ENCODE measurements at places on chromosomes 3 and 15. TPM values are rescaled to one million over a fixed set of nuclear protein-coding genes. Genes with fewer than 3 reads are reported as not detected.

GRCh38 chr15:59104602-59104911 is 389 bp upstream of the CCNB2 start:
- no peak for DNase-seq

DNA sequence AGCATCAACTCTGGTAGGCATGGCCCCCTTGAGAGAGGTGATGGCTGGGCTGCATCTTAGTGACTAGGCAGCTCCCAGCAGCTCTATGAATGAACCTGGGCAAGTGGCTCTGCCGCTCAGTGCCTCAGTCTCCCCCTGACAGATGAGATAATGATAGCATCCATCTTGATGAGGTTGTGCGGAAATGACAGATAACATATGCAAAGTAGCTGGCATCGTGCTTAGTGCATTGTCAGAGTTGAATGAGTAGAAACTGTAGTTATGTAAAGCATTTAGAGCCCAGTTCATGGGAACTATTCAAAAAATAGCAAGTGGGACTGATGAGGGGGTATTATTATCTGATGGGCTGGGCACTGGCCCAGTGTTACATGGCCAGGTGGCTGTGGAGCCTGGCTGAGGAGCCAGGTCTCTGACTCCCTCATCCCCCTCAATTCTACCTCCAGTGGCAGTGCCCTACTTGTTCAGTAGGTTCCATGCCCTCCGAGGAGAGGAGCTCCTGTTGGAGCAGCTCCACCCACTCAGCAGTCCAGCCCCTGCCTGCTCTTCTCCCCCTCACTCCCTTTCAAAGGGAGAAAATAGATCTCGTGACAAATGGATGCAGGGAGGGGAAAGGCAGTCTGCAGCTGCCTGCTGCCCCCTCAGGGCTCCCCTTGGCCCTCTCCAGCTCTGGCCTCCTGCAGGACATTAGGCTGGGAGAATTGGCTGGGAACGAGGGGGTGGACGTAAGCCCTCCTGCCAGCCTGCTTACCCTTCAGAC is 6.6 kb downstream of the PRKCD start:
- no peak for DNase-seq

- peak; percentile 38 for DNase-seq
Measured at GRCh38 chr3:99562138-99562537, 76.3 kb upstream of the COL8A1 start.

The IRAK2 gene
- 0.69 TPM for polyA plus RNA-seq

The C3orf33 gene
- polyA plus RNA-seq: 12.1 TPM

The TM6SF1 gene
- polyA plus RNA-seq: 1.8 TPM

The LSAMP gene
- 11.4 TPM for polyA plus RNA-seq

- DNase-seq: no peak
Measured at GRCh38 chr3:36596419-36596818, 167.9 kb downstream of the DCLK3 start.

GRCh38 chr3:118943597-118943996 is 91.0 kb downstream of the IGSF11 start:
- DNase-seq: no peak

DNA sequence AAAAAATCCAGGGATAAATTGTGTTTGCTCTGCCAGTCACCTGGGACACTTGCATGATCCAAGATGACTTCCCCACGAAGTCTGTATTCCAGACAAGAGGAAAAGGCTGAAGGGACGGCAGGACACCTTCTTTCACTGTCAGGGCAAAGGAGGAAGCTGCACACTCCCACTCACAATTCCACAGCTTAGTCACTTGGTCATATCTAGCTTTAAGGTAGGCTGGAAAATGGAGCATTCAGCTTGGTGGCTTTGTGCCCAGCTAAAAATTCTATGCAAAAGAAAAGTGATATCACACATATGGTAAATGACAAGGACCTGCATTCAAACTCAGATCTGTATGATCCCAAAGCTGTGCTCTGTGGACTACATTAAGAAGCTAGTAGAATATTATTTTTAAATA is 109.2 kb upstream of the TPM1 start:
- DNase-seq: no peak

The SEMA3G gene
- 31.3 TPM for polyA plus RNA-seq

- DNase-seq: no peak
Measured at GRCh38 chr3:148077318-148077923, 620.3 kb upstream of the AGTR1 start.

GRCh38 chr3:38121832-38122461 is 15.0 kb downstream of the ACAA1 start:
- no peak for DNase-seq

- DNase-seq: no peak
Measured at GRCh38 chr15:64623347-64623996, 151.9 kb downstream of the RBPMS2 start.

DNA sequence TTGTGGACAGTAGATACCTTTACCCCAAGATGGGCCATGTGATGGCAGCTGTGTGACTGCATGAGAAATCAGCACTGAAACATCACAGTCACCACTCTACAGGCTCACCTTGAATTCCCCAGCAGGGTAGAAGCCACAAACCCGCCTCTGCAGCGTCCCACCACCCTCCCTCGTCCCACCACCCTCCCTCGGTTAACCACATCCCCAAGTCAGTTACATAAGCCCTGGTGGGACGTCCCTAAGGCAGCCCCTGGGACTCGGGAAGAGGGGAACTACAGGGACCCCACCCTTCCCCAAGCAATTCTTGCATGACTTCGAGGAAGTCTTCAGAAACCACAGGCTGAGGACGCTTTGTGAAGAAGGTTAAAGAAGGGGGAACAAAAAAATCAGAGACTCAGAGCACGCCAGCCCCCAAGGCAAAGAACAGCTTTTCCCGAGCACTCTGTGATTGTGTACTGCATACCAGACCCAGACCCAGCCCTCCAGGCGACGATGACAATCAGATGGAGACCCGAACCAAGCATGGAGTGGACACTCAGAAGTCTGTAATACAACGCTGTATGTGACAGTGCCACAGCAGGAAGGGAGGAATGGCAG is 60.5 kb downstream of the SH3BP5 start:
- DNase-seq: no peak

DNA sequence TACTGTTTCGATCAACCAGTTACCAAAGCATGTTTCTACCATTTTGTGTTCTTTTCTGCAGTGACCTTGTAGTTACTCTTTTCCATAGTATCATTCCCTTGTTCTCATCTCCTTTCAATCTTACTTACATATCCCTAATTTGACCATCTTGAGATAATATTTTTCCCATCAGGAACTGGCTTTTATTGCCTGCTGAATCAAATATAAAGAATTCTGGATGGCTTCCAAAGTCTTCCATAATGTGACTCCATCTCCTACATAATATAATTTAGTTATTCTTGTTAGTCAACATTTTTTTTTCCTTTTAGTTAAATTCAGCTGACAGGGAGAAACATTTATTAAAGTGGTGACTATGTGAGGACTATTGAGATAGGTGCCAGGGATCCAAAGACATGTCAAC is 7.0 kb downstream of the USP8 start:
- no peak for DNase-seq

The GOLGA6L24 gene
- not detected for polyA plus RNA-seq

The ADAMTS17 gene
- 1.4 TPM for polyA plus RNA-seq

GRCh38 chr15:85967553-85967952 is 112.1 kb upstream of the AGBL1 start:
- DNase-seq: no peak
